Foreskin melanocyte (primary cell): ENCODE measurements at places on chromosomes 7 and 10.

- no peak for DNase-seq
Measured at GRCh38 chr7:44811093-44811492, 14.6 kb downstream of the PPIA start.

- no peak for DNase-seq
Measured at GRCh38 chr10:45505311-45505710, 131.3 kb downstream of the ALOX5 start.

DNA sequence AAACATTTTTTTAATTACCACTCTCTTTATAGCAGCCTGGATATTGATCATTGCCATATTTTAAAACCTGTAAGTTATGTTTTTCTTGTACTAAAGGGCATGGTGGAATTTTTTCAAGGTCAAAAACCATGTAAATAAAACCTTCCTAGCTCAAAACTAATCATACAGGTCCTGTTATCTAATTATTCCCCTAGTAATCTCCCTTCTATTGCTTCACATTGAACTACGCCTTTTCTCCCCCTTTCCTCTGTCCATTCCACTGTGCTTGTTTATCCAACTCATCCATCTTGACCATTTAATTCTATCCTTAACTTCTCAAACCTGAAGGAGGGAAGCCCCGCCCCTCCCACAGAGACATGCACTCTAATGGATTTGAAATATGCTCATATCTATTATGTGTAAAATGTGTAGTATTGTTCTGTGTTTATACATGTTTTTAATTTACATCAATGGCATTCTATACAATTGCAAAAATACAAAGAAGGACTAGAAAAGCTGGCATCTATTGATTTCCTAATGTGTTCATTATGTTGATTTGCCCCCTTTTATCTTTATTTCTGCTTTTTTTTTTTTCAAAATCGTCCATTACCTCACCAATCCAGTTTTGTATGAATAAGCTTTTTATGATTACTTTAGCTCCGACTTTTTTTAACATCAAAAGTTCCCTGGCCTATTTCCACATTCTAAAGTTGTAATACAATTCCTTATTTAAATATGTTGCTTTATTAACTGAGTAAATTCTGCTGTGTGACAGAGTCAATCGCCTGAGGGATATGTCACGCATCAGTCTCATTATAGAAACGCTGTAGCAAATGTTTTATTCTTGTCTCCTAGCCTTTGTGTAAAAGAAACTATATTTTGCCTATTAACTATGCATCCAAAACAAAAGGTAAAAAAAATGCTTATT lies 61.0 kb downstream of the MET start:
- DNase-seq = peak; percentile 52

DNA sequence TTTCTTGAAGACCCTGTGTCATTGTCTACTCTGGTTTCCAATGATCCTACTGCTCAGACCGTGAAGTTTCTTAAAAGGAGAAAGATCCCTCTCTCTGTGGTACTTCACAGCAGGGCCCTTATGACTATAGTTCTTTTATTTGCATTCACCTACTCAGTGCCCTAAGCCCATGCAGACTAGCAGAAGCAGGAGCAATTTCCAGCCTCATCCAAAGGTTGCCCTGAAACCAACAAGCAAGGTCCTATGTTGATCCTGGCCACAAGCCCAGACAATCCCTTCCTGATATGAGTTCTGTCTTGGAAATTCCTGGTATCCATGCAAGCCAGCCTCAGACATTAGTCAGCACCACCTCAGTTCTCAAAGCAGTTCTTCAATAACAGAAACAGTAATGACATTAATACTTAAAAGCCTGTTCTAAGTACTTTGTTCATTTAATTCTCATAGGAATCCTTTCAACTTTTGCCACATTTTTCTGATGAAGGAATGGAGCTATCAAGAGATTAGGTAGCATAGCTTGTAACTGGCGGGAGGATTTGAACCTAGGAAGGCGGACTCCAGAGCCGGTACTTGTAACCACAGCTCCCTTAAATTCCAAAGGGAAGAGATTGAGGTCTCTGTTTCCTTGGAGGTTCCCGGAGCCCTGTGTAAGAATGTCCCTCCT lies 58.1 kb upstream of the ST8SIA6 start:
- DNase-seq = peak; percentile 90

DNA sequence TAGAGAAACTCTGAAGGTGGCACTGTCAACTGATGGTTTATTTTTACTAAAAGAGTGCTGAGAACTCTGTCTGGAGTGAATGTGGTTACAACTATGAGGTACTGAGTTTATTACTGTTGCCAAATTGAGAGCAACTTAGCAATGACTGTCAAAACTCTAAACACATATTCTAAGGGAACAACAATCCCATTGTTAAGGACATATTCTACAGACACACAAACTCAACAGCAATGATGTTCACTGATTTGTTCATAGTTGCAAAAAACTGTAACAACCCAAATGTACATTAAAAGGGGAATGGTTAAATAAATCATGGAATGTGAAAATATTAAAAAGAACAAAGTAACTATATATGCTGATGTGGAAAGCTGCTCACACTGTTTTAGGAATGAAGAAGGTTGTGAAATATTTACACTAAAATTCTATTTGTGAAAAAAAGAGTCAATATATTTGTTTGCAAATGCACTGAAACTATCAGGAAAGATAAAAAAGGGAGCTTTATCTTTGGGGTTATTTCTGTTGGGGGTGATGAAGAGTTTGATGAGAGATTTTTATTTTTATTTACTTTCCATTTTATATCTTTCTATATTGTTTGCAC lies 12.9 kb downstream of the PON2 start:
- DNase-seq = peak; percentile 56

DNA sequence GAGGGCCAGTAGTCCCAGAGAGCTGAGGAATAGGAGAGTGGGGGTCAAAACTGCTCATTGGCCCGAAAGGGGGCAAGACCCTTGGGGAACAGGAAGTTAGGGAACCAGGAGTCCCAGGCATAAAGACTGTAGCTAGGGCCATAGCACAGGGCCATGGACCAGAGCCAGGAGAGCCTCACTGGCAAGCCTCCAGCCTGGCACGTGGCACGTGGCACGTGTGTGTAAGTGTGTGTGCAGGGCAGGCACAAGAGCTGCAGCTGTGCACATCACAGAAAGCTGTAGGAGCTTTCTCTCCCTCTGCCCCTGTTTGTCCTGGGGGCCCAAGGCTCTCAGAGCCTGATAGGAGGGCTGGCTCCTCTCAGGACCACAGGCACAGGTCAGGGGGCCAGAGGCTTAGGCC lies 47.8 kb upstream of the SLF2 start:
- no peak for DNase-seq

DNA sequence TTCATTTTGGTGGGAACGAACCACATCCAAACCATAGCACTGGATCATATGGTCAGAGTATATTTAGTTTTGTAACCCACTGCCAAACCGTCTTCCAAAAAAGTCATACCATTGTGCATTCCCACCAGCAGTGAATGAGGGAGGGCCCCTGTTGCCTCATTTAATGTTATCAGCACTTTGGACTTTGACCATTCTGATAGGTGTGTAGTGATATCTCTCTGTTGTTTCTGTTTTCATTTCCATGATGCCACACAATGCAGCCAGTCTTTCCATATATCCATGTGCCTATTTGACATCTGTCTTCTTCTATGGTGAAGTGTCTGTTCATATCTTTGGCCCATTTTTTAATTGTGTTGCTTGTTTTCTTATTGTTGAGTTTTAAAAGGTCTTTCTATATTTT lies 105.0 kb upstream of the PPP2R2D start:
- DNase-seq = no peak
